ENCODE measurements at places on chromosomes 1 and 21.

- no peak for DNase-seq
Observed at GRCh38 chr21:25980710-25981109, 189.9 kb downstream of the APP start.

DNA sequence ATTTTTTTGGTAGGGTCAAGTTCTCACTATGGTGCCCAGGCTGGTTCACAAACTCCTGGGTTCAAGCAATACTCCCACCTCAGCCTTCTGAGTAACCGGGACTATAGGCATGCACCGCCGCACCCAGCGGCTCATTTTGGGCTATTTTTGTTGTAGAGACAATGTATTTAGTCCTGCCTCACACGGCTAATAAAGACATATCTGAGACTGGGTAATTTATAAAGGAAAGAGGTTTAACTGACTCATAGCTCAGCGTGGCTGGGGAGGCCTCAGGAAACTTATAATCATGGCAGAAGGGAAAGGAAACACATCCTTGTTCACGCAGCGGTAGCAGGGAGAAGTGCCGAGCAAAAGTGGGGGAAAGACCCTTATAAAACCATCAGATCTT is 4.2 kb downstream of the CELA2A start:
- no peak for DNase-seq

- DNase-seq, result no peak
Observed at GRCh38 chr1:36973056-36973455, 61.3 kb downstream of the GRIK3 start.

- DNase-seq, result no peak
Observed at GRCh38 chr1:29171089-29171488, 10.6 kb downstream of the SRSF4 start.

Measured in GM04504 (cell line).